Stimulated activated CD4-positive, alpha-beta T cell treated with anti-CD3 and anti-CD28 coated beads, Interleukin-1b, Interleukin-23, amount 100 ng/mL, for 1 hour (primary cell): ENCODE measurements at places on chromosomes 6 and 20.

DNA sequence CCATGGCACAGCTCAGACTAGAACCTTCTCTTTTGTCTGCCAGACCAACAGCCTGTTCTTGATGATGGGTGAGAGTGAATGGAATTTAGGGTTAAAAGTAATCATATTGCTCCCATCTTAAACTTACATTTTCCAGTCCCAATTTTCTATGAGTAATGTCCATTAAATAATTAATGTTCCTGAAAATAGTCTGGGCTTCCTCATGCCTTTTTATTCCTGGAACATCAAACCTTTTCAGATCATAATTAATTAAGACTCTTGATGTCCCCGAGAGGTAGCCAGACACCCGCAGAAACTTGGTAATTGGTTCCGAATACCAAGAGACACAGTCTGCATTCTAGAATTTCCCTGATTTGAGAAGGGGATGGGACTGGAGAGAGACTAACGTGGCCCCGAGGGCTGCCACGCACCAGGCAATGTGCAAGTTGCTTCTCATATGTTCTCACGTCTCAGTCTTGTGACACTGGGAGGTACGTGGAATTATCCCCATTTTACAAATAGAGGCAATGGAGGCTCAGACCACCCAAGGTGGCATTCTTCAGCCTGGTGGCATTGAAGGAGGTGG lies 78.6 kb upstream of the TOX2 start:
- no peak for DNase-seq

DNA sequence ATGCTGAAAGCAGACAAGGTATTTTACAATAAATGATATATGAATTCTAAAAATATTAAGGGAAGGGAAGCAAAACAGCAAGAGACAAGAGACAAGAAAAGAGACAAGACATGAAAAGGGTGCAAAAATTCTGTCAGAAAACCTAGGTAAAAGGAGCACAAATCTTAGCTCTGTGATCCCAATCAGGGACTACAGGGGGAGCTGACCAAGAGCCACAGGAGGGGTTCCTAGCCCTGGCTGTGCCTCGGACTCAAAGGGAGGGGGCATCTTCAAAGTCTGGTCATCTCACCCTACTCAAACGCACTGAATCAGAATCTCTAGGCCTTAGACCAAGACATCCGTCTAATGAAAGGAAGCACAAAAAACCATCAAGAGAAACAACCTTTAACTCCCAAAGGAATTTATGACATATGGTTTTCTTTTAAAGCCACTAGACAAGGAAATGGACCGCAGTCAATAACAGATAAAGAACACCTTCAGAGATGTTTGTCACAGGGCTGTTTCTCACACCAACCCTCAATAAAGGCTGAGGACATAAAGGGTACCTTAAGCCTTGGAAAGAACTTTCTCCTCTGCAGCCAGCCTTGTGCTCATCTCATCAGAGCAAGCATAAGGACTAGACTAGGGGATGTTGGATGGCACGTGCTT lies 130.4 kb upstream of the CDYL start:
- no peak for DNase-seq

- DNase-seq: no peak
Observed at GRCh38 chr6:80544555-80544954, 438.1 kb downstream of the BCKDHB start.

DNA sequence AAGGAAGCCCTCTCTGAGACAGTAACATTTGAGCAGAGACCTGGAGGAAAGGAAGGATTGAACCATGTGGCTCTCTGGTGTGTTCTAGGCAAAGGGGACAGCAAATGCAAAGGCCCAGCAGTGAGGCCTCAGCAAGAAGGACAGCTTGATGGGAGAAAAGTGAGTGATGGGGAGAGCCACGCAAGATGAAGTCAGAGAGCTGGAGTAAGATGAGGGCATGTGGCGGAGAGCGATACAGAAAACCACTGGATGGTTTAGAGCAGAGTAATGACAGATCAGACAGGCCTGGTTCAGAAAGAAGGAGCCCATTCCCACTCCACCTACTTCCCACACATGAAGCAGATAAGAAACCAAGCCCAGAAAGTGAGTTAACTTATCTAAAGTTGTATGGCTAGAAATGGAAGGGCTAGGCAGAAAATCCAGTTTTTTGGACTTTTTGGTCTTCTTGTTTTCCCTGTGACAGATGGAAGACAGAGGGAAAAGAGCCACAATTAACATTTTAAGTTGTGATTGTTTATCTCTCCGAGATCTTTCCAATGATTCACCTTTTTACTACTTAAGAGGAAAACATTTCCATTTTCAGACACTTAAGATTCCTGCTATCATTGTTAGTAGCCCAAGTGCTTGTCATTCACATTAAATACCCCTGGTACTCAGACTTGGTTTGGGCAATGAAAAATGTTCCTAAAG lies 723 bp upstream of the SNPH start:
- DNase-seq: no peak

- no peak for DNase-seq
Observed at GRCh38 chr20:32965115-32965514, 39.1 kb downstream of the SUN5 start.

DNA sequence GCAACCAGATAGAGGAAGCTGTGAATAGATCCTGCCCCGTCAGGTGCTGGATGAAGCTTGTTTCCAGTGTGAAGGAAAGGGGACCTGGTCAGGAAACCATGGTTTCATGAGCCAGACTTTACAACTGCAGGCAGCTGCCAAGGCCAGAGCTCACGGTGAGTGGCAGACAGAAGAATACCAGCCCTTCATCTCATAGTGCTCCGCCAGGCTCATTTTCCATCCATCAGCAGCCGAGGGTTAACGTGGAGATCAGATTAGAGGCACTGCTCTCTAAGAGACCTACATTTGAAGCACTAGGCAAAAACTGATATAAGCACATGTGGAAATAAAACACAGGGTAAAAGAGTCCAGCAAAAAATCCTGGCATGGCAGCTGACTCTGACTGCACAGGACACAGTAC lies 172.4 kb downstream of the CD24 start:
- DNase-seq: no peak

- no peak for DNase-seq
Observed at GRCh38 chr6:165842281-165842936, 179.4 kb upstream of the PDE10A start.
